CD4-positive, alpha-beta memory T cell (primary cell): ENCODE measurements at places on chromosomes 4 and X.

DNA sequence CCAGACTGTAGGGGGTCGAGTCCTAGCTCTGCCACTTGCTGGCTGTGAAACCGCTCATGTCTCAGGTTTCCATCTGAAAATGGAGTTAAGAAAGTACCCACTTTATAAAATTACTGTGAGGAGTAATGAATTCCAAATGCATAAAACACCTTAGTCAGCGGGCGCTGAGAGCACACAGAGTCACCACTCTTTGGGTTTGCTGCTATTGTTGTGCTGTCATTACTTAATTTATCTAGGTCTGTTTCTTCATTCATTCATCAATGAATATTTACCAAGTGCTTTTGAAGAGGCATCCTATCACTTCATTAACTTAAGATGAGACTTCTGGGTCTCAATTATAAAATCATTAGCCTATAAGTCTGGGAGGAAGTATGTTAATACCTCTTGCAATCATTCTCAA lies 317.3 kb downstream of the FBXW7 start:
- no peaks in the 10 kb centered on the region for H3K4me1 ChIP-seq
- no peak overlapping the region for H3K27ac ChIP-seq
- no peak for DNase-seq
- H3K36me3 ChIP-seq, result no peaks in the 10 kb centered on the region

GRCh38 chrX:42778096-42778495 lies at the start of gene PPP1R2C:
Gene PPP1R2C, minus strand, starts transcription at chrX:42778163. Its CDS starts 84 bp downstream, at chrX:42778079.
- H3K36me3 ChIP-seq, result no peaks in the 10 kb centered on the region
- H3K4me3 ChIP-seq, result no peak within 1 kb of the TSS
- H3K27ac ChIP-seq, result no peak within 1 kb of the TSS
- DNase-seq, result peak; percentile 69
- H3K4me1 ChIP-seq, result no peaks in the 10 kb centered on the region

DNA sequence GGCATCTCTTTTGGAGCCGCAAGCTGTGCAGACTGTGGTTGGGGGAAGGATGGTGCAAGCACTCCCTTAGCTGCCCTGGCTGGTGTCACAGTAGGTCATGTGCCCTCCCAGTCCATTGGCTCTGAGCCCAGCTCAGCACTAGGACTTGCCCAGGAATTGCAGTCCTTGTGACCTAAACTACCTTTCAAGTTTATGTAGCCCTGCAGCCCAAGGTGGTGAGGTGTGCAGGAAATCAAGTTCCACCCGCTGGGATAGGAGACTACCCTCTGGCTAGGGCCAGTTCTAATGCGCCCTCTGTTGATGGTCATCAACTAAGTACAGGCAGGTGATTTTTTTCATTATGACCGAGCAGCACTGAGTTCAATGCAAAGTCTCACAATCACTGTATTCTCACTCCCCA lies 335.2 kb downstream of the UBE2NL start:
- no peaks in the 10 kb centered on the region for H3K27me3 ChIP-seq
- no peak for DNase-seq
- no peaks in the 10 kb centered on the region for H3K36me3 ChIP-seq
- H3K27ac ChIP-seq, result no peak overlapping the region
- no peaks in the 10 kb centered on the region for H3K4me1 ChIP-seq
- H3K4me3 ChIP-seq, result no peak overlapping the region

- no peak for DNase-seq
- no peak overlapping the region for H3K4me3 ChIP-seq
- no peaks in the 10 kb centered on the region for H3K4me1 ChIP-seq
Observed at GRCh38 chrX:53116101-53116500, 22.2 kb downstream of the KANTR start.

DNA sequence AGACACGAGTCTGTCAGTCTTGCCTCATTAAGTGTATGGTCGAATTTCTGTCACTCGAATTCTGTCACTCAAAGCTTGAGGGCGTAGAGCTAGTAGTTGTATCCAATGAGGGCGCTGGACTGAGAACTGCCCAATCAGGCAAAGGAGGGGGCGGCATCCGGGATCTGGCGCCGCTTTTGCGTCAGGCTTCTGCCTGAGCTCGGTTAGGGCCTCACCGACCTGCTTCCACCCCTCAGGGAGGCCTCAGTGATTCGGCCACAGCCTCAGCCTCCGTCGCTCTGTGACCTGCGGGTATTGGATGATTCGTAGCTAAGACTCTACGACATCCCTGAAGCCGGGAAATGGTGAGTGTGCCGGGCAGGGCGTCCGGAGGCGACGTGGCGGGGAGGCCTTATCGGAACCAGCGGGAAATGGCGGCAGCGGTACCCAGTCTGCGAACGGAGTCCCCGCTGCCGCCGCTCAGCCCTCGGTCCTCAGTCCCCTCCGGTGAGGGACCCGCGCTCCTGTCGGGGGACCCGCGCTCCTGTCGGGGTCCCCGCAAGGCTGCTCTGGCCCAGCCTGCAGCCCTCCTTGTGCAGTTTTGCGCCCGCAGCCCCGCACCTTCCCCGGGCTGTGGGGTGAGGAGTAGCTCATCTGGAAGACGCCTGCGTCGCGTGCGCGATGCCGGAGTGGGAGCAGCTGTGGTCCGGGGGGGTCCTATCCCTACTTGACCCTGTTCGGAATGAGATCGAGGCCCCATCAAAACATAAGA lies 88.3 kb downstream of the ZNF718 start:
- H3K27ac ChIP-seq, result no peak overlapping the region
- peaks cover 27% of the 10 kb centered on the region for H3K4me1 ChIP-seq
- DNase-seq, result no peak

DNA sequence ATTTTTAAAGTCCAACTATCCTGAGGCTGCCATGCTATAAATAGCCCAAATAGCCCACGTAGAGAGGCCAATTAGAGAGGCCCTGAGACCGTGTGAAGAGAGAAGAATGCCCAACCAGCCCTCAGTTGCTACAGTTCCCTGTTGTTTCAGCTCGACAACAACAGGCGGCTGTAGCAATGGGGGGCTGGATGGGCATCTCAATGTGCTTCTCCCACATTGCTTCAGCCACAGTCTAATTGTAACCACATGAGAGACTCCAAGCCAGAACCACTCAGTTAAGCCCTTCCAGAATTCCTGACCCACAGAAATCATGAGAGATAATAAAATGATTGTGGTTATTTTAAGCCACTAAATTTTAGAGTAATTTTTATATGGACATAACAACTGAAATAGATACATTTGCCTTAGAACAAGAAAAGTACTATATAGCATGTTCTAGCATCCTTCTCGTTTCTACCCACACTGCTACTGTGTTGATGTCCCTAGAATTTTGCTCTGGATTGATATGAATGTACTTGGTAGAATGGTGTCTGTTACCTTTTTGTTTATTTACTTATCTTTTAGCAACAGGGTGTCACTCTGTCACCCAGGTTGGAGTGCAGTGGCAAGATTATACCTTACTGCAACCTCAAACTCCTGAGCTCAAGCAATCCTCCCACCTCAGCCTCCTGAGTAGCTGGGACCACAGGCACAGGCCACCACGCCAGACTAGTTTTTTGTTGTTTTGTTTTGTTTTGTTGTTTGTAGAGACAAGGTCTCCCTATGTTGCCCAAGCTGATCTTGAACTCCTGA lies 436.4 kb downstream of the BCOR start:
- DNase-seq, result no peak
- no peak overlapping the region for H3K4me3 ChIP-seq
- no peaks in the 10 kb centered on the region for H3K4me1 ChIP-seq
- H3K27ac ChIP-seq, result no peak overlapping the region
- H3K36me3 ChIP-seq, result no peaks in the 10 kb centered on the region

- no peaks in the 10 kb centered on the region for H3K4me1 ChIP-seq
- no peak overlapping the region for H3K4me3 ChIP-seq
- H3K27ac ChIP-seq, result no peak overlapping the region
- no peak for DNase-seq
Observed at GRCh38 chr4:86818211-86818610, 31.0 kb downstream of the SLC10A6 start.

DNA sequence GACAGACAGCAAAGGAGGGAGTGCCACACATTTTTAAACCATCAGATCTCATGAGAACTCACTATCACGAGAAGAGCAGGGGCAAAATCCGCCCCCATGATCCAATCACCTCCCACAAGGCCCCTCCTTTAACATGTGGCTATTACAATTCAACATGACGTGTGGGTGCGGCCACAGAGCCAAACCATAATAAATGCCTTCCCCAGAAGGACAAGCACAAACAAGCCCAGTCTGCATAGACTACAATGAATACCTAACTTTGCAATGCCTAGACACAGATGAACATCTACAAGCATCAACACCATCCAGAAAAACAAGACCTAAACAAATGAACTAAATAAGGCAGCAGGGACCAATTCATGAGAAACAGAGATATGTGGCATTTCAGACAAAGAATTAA lies 12.3 kb downstream of the ETDA start:
- no peaks in the 10 kb centered on the region for H3K36me3 ChIP-seq
- H3K4me1 ChIP-seq, result no peaks in the 10 kb centered on the region
- no peak overlapping the region for H3K27ac ChIP-seq
- no peaks in the 10 kb centered on the region for H3K27me3 ChIP-seq
- DNase-seq, result no peak
- no peak overlapping the region for H3K4me3 ChIP-seq

DNA sequence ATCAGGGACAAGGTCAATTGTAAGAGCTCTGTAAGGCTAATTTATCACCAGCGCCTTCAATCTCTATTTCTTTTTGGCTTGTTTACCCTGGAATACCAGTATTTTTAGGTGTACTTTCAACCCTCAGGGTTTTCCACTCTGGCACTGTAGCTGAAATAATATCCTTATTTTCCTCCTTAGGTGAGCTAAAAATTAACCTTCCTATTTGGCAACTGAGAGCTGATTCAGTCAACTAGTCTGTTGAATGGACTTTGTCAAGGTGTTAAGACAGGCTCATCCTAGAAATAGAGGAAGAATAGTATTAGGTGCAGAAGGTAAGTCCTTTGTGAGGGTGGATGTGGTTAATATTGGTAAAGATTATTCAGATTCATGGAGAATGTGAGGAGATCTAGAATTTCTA lies 101.3 kb upstream of the BANK1 start:
- H3K27me3 ChIP-seq, result no peaks in the 10 kb centered on the region
- H3K4me3 ChIP-seq, result no peak overlapping the region
- H3K4me1 ChIP-seq, result no peaks in the 10 kb centered on the region
- no peak overlapping the region for H3K27ac ChIP-seq
- no peaks in the 10 kb centered on the region for H3K36me3 ChIP-seq

DNA sequence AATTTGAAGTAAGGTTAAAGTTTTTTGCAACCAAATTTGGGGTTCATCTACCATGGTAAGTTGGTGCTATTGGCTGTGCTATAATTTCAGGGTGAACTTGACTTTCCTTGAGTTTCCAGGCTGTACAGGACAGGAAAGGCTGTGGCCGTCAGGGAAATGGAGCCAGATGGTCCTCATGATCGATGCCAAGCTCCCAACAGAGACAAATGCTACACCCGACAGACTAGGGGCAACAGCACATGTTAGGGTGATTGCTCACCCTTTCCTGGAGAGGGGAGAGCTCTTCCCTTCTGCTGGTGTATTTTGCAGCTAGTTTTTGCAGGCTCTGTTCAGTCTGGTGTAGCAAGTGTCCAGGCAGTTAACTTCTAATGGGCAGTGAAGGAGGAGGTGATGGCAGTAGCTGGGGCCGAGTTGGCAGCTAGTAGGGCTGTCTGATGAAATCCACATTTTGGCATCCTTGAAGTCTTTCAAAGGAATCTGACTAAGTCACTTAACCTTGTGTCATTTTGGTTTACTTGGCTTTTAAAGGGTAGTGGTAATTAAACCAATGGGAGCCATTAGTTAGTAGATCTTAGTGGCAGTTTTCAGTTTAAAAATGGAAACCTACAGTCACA lies 47.8 kb downstream of the GAB1 start:
- DNase-seq, result no peak
- H3K4me3 ChIP-seq, result no peak overlapping the region
- no peak overlapping the region for H3K27ac ChIP-seq
- H3K36me3 ChIP-seq, result no peaks in the 10 kb centered on the region

- H3K4me1 ChIP-seq, result no peaks in the 10 kb centered on the region
- peaks cover 37% of the 10 kb centered on the region for H3K36me3 ChIP-seq
- no peak for DNase-seq
Observed at GRCh38 chr4:2888886-2889285, 45.2 kb downstream of the ADD1 start.

- H3K4me1 ChIP-seq, result no peaks in the 10 kb centered on the region
- H3K27ac ChIP-seq, result no peak overlapping the region
- DNase-seq, result no peak
- H3K27me3 ChIP-seq, result no peaks in the 10 kb centered on the region
- H3K36me3 ChIP-seq, result no peaks in the 10 kb centered on the region
Observed at GRCh38 chr4:74206088-74206825, 48.3 kb downstream of the MTHFD2L start.

- no peaks in the 10 kb centered on the region for H3K27me3 ChIP-seq
- H3K4me1 ChIP-seq, result no peaks in the 10 kb centered on the region
- H3K36me3 ChIP-seq, result no peaks in the 10 kb centered on the region
- no peak overlapping the region for H3K27ac ChIP-seq
- DNase-seq, result no peak
Observed at GRCh38 chr4:61204353-61205060, 4.4 kb downstream of the ADGRL3 start.

DNA sequence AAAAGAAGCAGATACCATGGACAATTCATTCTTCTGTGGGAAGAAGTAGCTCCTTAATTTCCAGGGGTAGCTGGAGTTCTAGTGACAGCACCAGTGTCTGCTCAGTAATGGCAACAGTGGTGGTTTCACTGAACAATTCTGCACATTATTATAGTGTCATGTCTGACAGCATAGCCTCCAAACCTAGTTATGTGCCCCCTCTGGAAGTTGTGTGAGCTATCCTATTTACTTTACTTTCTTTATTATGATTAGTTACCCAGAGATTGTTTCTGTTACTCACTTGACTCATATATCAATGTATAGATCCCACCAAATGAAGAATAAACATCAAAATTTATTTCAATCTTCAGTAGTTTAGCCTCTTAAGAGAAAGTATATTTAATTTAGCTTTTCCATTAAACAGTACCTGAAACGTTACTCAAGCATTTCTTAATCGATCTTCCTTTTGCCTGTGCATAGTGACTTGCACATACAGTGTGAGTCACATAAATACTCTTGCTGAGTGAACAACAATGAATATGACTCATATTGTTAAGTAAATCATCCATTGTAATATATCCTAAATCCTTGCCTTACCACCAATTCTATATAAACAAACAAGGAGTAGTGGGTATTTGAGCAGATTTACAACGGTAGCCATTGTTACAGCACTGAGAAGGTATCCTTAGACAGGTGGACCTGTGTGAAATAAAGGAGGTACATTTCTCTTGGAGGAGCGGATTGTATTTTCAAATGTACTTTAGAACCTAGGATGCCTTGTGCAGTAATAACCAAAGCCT lies 534.7 kb downstream of the ANKRD50 start:
- no peaks in the 10 kb centered on the region for H3K36me3 ChIP-seq
- H3K4me3 ChIP-seq, result no peak overlapping the region
- DNase-seq, result no peak
- no peak overlapping the region for H3K27ac ChIP-seq

DNA sequence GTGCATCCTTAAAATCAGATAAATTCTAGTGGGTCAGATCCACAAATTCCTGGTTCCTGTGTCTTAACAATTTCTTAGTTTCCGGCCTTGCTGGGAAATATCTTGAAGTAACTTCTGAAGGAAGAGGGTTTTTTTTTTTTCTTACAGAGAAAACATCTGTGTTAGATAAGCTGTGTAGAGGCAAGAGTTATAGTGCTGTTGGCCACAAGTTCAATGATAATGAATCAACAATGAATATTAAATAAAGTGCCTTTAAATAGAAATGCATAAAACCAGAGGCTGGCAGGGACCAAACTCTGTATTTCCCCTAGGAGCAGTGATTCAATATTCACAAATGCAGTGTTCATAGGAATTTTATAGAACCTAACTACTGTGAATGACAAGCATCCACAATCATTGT lies 711.9 kb upstream of the ATOH1 start:
- DNase-seq, result no peak
- H3K36me3 ChIP-seq, result no peaks in the 10 kb centered on the region
- no peaks in the 10 kb centered on the region for H3K27me3 ChIP-seq
- H3K4me3 ChIP-seq, result no peak overlapping the region
- H3K27ac ChIP-seq, result no peak overlapping the region
- no peaks in the 10 kb centered on the region for H3K4me1 ChIP-seq

GRCh38 chr4:182219411-182220056 lies 23.7 kb upstream of the TENM3 start:
- no peaks in the 10 kb centered on the region for H3K4me1 ChIP-seq
- no peaks in the 10 kb centered on the region for H3K36me3 ChIP-seq
- H3K4me3 ChIP-seq, result no peak overlapping the region
